Epithelial cell of umbilical artery (primary cell): ENCODE measurements at places on chromosomes 1 and 21. TPM values are rescaled to one million over a fixed set of nuclear protein-coding genes. Genes with fewer than 3 reads are reported as not detected.

The OXCT2 gene
- 1.8 and 2.3 TPM in 2 replicates for total RNA-seq

The ACTL8 gene
- total RNA-seq, result under 0.01 TPM in 1 of 2 replicates, not detected in the other

The TFF2 gene
- total RNA-seq, result not detected in 2 replicates

The CCDC181 gene
- 0.91 and 1.3 TPM in 2 replicates for total RNA-seq

The OR2C3 gene
- not detected in 2 replicates for total RNA-seq

The NCF2 gene
- total RNA-seq, result not detected in 2 replicates

The C1orf185 gene
- total RNA-seq, result not detected in 2 replicates

The LCE2B gene
- not detected in 2 replicates for total RNA-seq

The DCDC2B gene
- total RNA-seq, result not detected in 2 replicates

The TIE1 gene
- total RNA-seq, result 526 and 536 TPM in 2 replicates

The NUAK2 gene
- total RNA-seq, result 0.32 and 0.76 TPM in 2 replicates

The TTC22 gene
- total RNA-seq, result not detected in 2 replicates

The TPTE gene
- not detected in 2 replicates for total RNA-seq

The GCSAML gene
- total RNA-seq, result not detected in 2 replicates

The AMY2B gene
- total RNA-seq, result 0.30 and 0.65 TPM in 2 replicates

The NPPB gene
- total RNA-seq, result not detected in 2 replicates

The UTS2 gene
- total RNA-seq, result under 0.01 TPM in 1 of 2 replicates, not detected in the other

The MCOLN2 gene
- not detected in 2 replicates for total RNA-seq

The CFAP45 gene
- total RNA-seq, result 1.5 and 1.9 TPM in 2 replicates

The SPATA1 gene
- 1.6 TPM in 1 of 2 replicates, not detected in the other for total RNA-seq

The C1orf115 gene
- total RNA-seq, result 15.3 and 48.3 TPM in 2 replicates

The VCAM1 gene
- total RNA-seq, result 14.3 and 47.1 TPM in 2 replicates

The ARMH1 gene
- total RNA-seq, result 0.46 TPM in 1 of 2 replicates, not detected in the other

The WNT4 gene
- under 0.01 and 0.15 TPM in 2 replicates for total RNA-seq

The POTED gene
- not detected in 2 replicates for total RNA-seq

The CAMSAP2 gene
- total RNA-seq, result 20.1 and 28.6 TPM in 2 replicates

The GJB5 gene
- not detected in 2 replicates for total RNA-seq

The AMY2A gene
- total RNA-seq, result not detected in 2 replicates

The LRRC3 gene
- 0.61 and 1.9 TPM in 2 replicates for total RNA-seq

The ADORA3 gene
- total RNA-seq, result not detected in 2 replicates

The SH3BGR gene
- 0.65 TPM in 1 of 2 replicates, not detected in the other for total RNA-seq

The VPS26C gene
- total RNA-seq, result 52.3 and 69.1 TPM in 2 replicates

The CFHR2 gene
- not detected in 2 replicates for total RNA-seq

The PTGFR gene
- total RNA-seq, result 0.32 and 1.1 TPM in 2 replicates

The LYSMD1 gene
- total RNA-seq, result 2.6 and 4.4 TPM in 2 replicates

The CNTN2 gene
- total RNA-seq, result not detected in 2 replicates

The SERTAD4 gene
- total RNA-seq, result 1.3 and 2.3 TPM in 2 replicates

The FOXD2 gene
- total RNA-seq, result under 0.01 TPM in 1 of 2 replicates, not detected in the other
